ENCODE measurements at places on chromosomes 11 and 22.

DNA sequence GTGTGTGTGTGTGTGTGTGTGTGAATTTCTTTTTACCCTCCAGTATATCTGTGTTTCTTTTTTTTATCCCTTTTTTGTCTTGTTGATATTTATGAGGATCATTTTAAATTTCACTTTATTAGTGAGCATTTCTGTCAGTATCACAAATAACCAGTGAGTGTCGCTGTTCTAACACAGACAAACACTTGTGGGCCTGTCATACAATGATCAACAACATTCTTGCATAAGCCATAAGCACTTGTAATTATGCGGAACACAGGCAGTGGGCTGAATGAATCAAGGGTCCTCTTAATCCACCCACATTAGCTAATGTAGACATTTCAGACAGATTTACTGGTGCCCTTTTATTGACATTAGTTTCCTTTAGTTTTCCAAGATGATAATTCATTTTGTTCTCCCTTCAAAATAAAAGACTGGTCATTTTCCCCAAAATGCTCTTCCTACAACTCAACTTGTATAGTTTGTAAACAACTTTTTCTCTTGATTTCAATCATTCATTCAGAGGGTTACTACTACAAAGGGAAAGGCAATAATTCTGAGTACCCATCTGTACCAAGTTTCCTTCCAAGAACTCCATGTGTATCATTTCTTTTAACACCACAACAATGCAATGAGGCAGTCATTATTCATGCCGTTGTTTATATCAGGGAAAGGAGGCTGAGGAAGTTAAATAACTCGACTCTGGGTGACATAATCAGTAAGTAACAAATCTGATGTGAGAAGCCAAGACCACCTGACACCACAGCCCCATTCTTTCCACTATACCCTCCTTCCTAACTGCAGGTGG is 34.5 kb upstream of the ANO3 start:
- DNase-seq = peak; percentile 35

- DNase-seq = no peak
Measured at GRCh38 chr22:48703265-48703941, 1124.3 kb downstream of the BRD1 start.

DNA sequence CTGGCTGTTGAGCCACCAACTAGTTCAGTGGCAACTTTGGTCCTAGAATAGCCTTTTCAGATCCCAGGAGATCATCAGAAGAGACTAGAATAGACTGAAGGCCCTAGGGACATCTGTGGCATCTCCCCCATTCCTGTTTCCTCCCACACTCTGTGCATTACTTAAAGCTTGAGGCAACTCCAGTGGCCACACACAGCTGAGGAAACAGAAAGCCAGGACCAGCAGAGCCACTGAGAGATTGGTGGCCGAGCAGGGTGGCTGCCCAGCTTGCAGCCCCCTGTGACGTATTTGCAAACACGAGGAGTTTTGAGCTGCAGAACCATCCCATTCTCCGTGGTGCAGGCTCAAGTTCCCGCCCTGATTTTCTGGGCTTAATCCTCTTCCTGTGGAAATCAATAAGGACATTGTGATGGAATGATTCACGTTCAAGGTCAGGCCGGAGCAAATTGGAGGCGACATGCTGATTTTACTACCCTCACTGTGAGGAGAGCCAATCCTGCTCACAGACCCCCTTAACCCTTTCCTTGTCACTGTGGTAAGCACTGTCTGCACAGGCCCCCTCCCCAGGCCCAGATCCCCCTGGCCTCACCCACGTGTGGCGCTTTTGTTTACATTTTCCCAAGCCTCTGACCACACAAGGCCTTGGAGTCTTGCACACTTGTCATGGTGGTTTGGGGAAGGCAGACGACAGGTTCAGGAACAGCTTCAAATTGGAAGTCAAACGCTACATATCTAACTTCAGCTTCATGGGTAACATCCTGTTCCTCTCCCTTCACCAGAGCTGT is 69.1 kb upstream of the MYOD1 start:
- DNase-seq = peak; percentile 12

DNA sequence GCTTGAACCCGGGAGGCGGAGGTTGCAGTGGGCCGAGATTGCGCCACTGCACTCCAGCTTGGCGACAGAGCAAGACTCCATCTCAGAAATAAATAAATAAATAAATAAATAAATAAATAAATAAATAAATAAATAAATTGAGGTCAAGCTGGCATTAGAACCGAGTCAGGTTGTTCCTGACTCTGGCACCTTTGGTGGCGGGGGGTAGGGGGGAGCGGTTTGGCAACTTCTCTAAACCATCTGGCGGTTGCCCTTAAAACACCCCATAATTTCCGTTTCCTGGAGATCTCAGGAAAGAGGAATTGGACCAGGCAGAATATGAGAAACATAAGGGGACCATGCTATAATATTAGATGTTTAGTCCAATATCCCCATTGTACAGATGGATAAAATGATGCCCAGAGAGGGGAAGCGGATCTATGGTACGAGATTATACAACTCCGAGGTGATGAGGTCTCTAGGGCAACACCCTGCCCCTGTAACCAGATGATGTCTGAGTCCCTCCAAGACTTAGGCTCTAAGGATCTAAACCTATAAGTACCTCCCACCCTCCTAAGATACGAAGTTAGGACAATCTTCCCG is 785 bp downstream of the CLPB start:
- DNase-seq = no peak

GRCh38 chr11:81602508-81602907 is 1131.2 kb downstream of the FAM181B start:
- DNase-seq = no peak

GRCh38 chr11:21104641-21105040 is 435.3 kb downstream of the NELL1 start:
- no peak for DNase-seq

- DNase-seq = no peak
Measured at GRCh38 chr22:48379371-48379770, 1448.3 kb downstream of the BRD1 start.

DNA sequence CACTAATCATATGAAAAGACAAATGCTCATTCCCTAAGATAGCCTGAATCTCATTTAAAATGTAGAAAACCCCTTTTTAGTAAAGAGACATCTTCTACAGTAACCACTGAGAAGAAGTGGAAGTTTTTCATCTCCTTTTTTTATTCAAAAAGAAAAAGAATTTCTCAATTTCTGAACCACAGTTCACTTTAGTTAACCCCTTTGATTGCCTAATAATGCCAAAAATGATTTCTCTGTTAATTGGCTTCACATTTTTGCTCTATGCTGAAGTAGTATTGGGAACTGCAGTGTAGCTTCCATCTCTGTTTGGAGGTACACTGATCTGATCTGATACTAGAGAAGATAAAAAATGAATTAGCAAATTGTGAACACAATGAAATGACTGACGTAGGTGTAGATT is 58.3 kb downstream of the CD44 start:
- DNase-seq = no peak

- no peak for DNase-seq
Measured at GRCh38 chr11:126175393-126175792, 36.1 kb downstream of the RPUSD4 start.

DNA sequence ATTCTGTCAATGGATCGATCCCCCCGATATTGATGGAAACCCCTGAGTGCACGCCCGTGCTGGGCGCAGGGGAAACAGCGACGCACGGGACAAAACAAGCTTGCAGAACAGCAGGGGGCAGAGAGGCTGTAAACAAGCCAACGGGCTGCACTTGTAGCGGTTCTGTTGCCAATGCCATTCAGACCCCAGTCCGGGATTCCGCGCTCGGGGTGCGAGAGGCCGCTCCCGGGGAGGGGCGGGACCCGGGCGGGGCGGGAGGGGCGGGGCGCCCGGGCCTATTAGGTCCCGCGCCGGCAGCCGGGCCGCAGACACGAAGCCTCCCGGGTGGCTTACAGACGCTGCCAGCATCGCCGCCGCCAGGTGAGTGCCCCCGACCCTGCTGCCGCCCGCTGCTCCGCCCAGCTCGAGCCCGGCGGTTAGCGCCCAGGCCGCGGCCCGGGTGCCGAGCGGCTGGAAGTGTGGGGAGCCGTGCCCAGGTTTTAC is at the start of gene BIK:
Gene BIK, plus strand, starts transcription at position 307 of the 483 bp plus-strand sequence. CDS start 13,273 bp downstream, outside the sequence.
- peak; percentile 67 for DNase-seq

GRCh38 chr11:122336706-122337105 is 220.7 kb upstream of the BLID start:
- DNase-seq = no peak

GRCh38 chr22:36569999-36570398 is 41.0 kb upstream of the EIF3D start:
- DNase-seq = peak; percentile 63

DNA sequence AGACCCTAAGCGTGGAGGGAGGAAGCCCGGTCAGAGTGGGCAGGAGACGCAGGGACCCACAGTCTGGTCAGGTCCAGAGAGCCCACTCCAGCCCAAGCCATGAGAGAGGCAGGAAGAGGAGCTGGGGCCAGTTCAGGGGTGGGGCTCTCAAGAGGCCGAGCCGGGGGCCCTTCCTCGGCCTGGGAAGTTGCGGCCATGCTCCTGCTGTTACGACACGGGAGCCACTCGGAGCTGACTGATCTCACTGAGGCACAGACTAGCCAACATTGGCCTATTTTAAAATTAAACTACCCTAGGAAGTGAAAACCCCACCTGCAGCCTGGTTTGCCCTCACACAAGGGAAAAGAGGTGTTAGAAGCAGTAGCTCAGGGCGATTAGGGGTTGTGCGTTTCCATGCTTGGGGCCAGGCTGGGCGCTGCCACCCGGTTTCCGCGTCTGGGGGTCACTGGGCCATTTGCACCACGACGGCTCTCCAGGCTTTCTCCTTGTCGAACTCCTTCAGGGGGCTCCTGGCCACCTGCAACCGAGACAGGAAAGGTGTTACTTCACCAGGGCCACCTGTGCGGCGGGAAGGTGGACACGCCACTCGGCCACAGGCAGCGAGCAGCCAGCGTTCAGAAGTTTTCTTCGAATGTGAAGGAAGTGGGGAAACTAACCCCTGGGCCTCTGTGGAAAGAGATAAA is 3.2 kb upstream of the TTLL8 start:
- no peak for DNase-seq

GRCh38 chr22:30026756-30027155 is 53.5 kb upstream of the HORMAD2 start:
- no peak for DNase-seq

GRCh38 chr11:122038543-122038942 is 77.5 kb downstream of the BLID start:
- no peak for DNase-seq

DNA sequence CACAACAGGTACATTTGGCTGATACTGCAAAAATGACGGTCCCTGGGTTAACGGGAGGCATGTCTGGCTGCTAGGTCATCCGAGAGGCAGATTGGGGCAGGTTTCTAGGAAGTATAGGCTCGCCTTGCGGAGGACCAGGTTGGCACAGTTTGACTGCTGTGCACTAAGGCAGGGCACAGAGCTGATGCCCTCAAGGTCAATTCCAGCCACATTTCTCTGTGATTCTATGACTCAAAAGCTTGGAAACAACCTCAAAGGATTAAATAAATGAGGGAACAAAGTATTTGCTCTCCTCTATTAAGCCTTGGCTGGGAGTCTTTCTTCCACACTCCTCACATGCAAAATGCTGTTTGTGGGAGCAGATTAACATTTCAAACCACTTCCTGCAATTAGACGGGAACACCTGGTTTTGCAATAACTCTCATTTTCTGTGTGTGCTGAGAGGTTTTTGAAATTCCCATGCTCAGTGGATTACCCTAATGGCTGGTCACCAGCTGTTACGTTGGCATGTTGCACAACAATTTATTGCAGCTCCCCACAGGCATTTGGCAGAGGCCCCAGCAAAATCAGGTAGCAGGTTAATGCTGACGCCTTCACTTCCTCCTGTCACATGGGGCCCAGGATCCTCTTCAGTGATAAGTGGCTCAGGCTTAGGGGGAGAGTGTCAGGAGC is 61.0 kb upstream of the PLET1 start:
- no peak for DNase-seq

- no peak for DNase-seq
Measured at GRCh38 chr11:95143106-95143681, 53.5 kb downstream of the ENDOD1 start.

DNA sequence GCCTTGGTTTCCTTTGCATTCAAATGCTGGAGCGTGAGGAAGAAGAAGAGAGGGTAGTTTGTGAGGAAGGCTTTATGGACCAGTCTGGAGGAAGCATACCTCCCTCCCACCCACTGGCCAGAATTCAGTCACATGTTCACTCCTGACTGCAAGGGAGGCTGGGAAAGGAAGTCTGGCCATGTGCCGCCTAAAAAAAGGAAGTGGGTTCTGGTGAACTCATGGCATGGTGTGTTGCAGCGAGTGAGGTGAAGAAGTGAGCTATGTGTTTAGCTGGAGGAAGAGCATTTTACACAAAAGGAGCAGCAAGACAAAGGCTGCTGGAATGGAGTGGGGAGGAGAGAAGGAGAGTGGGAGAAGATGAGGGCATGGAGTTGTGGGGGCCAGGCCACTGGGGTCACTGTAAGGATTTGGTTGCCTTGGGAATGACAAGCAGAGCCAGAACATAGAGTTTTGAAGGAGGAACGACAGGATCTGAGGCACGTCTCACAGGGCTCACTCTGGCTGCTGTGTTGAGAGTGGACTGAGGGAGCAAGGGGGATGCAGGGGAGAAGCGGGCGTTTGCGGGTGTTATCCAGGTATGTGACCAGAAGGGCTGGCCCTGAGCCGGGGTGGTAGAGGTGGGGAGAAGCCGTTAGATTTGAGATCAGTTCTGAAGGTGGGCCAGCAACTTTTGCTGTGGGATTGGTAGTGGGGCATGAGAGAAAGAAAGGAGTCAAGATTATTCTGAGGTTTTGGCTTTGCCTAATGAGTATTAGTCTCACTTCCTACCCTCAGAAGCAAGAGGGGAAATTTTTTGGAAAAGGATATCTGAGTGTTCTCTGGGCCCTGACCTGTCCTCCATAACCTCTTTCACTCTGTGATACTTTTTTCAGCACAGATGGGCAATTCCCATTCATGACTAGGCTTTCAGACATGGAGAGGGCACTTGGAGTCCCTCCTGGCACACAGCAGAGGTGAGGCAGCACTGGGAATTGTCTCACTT is 26.4 kb downstream of the BMAL1 start:
- DNase-seq = no peak

GRCh38 chr11:9962722-9963121 is 298.8 kb downstream of the SWAP70 start:
- no peak for DNase-seq

- DNase-seq = peak; percentile 80
Measured at GRCh38 chr11:64894070-64894811, 15.8 kb upstream of the EHD1 start.

- no peak for DNase-seq
Measured at GRCh38 chr11:13091373-13091772, 82.3 kb downstream of the RASSF10 start.

Measured in HEK293T (cell line).